ENCODE measurements at places on chromosomes 5 and 9.

- no peak for DNase-seq
Observed at GRCh38 chr9:93093127-93093876, 2.7 kb upstream of the CARD19 start.

DNA sequence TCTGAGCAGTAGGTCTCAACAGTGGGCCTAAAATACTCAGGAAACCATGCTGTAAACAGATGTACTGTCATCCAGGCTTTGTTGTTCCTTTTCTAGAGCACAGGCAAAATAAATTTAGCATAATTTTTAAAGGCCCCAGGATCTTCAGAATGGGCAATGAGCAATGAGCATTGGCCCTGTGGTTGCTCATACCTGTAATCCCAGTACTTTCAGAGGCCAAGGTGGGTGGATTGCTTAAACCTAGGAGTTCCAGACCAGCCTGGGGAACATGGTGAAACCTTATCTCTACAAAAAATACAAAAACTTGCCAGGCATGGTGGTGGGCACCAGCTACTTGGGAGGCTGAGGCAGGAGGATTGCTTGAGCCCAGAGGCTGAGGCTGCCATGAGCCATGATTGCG is 13.5 kb upstream of the PCBD2 start:
- DNase-seq, result no peak

- DNase-seq, result no peak
Observed at GRCh38 chr9:78132701-78133058, 101.1 kb upstream of the GNAQ start.

GRCh38 chr9:124480621-124480981 is 26.6 kb downstream of the NR5A1 start:
- no peak for DNase-seq

DNA sequence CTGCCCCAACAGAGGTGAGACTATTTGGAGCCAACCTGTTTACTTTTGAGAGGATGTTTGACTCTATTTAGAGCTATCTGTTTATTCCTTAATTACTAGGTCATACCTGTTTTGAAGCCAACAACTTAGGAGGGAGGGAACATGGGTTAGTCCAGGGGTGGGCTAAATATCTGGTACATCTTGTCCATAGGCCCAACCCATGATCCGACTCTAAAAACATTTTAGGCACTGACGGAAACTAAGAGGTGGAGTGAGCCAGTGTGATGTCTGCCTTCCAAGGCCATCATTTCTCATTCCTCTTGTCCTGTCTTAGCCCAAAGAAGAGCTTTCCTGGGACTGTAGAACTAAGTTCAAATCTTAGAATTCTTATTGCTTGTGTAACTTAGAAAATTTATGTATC is 8.4 kb downstream of the SPINK5 start:
- no peak for DNase-seq

DNA sequence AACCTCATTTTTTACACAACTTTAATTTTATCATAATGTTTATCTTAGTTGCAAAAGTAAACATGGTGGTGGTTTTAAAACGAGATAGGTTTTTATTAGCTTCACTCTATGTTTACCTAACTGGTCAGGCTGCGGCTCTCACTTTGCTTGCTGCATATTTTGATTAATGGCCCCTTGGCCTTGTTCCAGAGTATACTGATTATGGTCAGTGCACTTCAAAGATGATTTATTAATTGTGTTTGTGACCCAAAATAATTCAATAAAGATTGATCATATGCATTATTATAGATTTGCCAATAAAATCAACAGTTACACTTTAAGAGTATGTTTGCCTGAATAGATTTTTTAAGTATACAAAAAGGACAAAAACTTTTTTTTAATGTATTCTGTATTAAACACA is 188.0 kb downstream of the XRCC4 start:
- no peak for DNase-seq

DNA sequence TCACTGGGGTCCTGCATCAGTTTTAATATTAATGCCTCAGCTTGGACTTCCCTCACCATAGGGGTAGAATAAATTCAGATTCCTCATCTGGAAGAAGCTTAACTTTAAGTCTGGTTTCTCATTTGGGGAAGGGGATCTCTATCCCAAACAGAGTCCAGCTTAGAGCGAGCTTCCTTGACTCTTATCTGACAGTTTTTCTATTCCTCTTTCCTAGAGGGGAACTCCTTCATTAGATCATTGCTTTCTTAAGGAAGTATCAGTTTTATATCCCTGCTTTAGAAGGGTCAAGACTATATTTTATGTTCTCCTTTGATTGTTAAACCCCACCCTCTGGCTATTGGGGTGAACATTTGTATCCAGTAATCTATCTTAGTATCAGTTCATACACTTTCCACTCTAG is 24.2 kb upstream of the CDC42SE2 start:
- no peak for DNase-seq

GRCh38 chr5:92467695-92468094 is 1084.6 kb upstream of the ARRDC3 start:
- no peak for DNase-seq

GRCh38 chr9:92517046-92517445 is 18.7 kb downstream of the ECM2 start:
- DNase-seq, result no peak
